ENCODE measurements at places on chromosomes 7 and 10.

DNA sequence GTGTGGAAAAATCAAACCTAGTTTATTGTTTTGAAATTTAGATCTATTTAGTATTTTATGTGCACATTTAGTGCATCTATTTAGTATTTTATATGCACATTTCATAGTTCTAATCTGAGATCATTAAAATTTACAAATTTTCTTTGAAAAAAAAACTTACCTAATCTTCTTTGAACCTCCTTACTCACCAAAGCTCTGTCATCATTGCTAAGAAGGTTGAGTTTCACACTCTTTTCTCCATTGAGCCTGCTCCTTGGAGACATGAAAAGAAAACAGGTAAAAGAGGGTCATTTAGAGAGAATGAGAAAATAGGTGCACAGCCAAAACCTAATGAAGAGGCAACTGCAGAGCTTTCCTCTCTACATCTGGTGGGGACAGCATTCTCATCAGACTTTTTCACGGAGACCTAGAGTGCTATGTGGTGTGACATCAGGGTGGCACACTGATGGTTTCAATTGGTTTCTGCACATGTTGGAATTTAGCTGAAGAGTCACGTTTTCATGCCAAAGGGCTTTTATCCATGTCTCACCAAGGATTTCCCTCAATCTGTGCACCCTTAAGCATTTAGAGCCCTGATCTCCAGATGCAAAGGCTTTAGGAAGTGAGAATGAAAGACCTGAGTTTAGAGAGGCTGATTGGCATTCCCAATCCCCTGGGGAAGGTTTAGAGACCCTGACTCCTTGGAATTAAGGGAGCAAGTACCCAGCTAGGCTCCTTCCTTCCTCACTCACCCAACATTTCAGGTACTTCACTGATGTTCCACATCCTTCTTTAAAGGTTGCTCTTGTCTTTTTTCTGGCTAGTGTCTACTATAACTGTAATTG lies 89.2 kb upstream of the CAPZA2 start:
- DNase-seq, result no peak

- no peak for DNase-seq
Measured at GRCh38 chr7:1632916-1633785, 36.9 kb upstream of the ELFN1 start.

DNA sequence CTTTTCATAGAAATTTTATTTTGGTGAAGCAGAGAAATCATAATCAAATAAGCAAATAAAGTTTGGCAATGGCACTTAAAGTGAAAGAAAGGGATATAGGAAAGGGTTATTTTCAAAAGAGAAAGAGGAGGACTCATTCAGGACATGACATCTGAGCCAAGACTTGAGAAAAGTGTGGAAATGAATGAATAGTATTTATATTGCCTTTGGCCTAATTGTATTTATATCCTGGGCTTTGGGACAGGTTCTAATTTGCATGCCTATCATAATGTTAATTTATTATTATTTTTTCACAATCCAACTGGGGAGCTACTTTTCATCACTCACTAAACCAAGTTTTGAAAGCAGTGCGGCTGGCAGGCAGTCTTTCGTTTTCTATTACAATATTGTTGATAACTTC lies 376.8 kb downstream of the HGF start:
- no peak for DNase-seq

GRCh38 chr7:112161253-112162141 lies 44.7 kb downstream of the DOCK4 start:
- no peak for DNase-seq

DNA sequence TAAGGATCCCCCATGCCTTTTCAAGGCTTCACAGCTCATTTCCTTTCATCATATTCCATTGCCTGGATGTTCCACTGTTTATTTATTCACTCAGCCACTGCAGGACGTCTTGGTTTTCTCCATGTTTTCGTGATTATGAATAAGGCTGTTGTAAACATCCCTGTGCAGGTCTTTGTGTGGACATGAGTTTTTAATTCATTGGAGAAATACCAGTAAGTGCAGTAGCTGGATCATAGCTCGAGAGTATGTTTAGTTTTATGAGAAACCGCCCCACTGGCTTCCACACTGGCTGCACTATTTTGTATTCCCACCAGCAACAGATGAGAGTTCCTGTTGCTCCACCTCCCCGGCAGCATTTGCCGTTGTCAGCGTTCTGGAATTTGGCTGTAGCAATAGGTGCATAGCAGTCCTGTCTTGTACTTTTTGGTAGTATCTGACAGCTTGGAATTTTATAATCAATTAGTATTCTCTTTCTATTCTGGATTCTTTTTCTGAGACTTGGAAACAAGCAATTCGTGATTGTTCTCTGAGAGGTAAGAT lies 269.9 kb upstream of the PITRM1 start:
- DNase-seq, result no peak

- DNase-seq, result peak; percentile 44
Measured at GRCh38 chr7:122887198-122887597, 938 bp upstream of the CADPS2 start.

- DNase-seq, result no peak
Measured at GRCh38 chr10:29663718-29664117, 28.9 kb upstream of the SVIL start.

GRCh38 chr10:49318755-49319154 lies 19.8 kb downstream of the C10orf71 start:
- DNase-seq, result no peak

DNA sequence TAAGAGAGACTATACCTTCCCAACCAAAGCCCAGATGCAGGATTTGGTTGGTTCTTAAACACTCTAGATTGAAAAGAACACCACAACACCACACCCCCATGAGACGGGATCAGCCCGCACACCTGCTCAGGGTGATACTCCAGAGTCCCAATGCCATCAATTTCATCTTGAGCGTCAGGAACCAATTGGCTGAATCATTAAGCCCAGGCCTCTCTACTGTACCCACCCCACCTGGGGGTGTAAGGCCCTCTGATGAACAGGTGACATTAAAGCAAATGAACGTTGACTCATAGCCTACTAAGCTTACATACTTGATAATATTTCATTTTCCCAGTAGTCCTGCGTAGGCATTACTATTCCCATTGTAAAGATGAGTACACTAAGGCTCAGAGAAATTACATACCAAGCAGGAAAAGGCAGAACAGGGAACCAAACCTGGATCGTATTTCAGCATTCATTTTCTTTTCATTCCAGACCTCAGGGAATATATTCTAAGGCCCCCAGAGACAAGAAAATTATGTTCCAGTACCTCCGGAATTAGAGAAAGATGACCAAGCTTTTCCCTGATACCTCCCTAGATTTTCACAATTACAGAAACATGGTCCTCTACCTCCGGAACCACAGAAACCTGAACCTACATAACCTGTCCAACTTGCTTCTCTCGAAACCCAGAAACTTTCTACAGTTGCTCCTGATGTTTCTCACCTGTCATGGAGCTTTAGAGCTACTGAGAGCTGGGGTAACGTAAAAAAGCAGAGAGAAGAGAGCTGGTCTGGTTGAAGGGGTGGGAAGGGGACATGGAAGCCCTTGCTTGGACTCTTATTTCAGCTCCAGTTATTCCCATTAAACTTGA lies 43.1 kb upstream of the KDM7A start:
- no peak for DNase-seq

DNA sequence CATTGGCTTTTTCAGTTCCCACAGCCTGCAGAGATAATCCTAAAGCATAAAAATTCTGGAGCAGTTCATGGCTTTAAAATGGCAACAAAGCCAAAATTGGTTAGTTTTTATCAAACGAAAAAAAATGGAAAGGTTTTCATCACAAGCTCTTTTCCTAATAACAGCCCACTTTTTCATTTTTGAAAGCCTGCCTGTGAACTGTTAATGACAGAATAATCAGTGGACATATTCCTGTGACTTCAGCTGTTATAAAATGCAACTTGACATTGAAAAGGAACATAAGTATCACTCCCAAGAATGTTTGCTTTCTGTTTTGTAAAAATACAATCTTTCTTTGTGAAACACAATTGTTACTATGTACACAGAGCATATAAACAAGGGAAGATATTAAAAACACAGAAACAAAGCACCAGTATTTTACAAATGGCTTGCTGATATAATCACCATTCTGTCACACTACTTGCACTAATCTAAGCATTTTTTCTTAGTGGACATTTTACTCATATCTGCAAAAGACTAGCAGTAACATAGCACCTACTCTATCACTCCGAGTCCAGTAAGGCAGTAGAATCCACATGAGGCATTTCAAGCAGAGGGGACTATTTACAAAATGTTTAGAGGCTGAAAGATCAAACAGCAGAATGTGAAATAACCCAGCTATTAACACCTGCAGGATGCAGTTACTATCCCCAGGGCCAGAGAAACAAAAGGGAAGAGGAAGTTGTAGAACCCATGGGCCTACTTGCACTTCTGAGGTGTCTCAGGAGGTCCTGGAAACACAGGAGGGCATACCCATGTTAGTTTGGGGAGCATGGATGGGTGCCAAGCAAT lies 26.4 kb downstream of the MACC1 start:
- no peak for DNase-seq

GRCh38 chr7:26356229-26356628 lies 64.6 kb downstream of the SNX10 start:
- DNase-seq, result no peak

DNA sequence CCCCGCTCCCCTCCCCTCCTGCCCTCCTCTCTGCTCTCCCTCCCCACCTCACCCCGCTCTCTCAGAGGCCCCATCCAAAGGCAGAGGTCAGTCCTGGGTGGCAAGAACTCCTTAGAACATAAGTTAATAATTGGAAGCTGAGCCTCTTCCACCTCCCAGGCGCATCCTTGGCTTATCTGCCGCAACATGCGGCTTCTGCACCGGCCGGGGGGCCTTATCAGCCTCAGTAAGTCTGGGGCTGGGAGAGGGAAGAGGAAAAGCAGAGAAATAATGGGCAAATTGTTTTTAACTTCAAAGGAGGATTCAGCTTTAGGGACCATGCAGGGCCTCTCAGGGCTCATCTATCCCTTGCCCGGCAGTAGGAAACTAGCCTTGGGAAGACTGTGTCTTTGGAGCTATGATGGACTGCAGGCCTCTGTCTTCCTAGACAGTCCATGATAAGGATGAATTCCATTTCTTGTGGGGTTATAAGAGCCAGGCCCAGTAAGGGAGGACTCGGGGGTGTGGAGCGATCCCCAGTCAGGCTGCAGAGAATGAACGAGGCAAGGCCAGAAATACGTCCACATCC lies 411.6 kb downstream of the PLXNA4 start:
- no peak for DNase-seq

GRCh38 chr10:35498693-35499092 lies 106.4 kb upstream of the GJD4 start:
- DNase-seq, result no peak

DNA sequence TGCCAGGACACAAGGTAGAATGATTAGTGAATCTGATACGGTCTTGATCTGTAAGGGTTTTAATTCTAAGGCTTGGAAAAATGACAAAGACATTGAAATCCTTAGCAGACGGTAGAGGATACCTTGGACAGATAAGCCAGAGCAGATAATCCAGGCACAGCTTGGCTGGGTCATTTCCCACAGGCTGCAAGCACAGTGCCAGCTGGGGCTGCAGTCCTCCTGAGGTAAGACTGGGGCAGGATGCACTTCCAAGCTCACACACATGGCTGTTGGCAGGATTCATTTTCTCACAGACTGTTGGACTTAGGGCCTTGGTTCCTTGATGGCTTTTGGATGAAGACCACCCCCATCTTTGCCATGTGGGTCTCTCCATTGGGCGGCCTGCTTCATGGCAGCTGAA lies 63.2 kb upstream of the BMPER start:
- no peak for DNase-seq

DNA sequence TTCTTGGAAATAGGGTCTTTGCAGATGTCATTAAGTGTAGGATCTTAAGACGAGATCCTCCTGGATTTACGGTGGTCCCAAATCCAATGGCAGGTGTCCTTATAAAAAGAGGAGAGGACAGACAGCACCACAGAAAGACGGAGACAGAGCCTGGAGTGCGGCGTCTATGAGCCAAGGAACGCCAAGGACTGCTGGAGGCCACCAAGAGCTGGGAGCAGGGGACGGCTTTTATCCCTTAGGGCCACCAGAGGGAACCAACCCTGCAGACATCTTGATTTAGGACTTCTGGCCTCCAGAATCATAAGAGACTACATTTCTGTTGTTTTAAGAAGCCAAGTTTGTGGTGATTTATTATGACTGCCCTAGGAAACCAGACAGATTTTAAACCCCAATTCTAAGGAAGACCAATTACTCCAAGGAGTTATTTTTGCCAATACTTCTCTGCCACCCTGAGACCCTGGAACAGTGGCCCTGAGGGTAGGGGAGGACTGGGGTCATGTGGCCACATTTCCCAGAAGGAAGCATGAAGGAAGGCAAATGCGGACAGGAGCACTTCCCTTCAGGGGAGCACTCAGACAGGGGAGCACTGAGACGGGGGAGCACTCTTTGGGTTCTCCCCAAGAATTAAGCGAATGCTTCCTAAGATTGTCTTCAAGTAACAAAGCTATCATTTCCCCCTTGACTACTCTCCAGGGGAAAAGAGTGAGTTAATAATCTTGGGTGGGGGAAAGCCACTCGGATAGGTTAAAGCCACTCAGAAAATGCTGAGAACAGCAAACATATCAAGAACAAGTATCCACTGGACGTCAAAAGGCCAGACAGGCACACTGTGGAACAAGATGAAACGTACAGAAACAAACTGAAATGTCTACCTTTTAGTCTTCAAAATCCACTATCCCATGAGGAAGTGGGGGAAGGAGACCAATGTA lies 67.5 kb downstream of the CHST15 start:
- peak; percentile 57 for DNase-seq

DNA sequence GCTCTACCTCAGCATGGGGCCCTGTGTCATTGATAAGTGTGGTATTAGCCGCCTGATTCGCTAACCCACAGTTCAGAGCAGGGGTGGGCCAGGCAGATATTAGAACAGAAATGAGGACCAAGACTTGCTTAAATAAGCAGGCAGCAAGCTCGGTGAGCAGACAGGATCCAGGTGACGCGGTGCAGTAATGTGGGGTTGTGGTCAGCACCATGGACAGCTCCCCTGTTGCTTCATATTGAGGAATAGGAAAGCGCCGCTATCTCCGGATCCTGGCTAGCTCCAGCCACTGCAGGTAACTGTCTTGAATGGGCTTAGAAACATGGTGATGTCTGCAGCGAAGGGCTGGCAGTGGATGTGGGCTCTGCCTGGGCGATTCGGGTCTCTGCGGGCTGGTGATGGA lies 51.3 kb upstream of the GPR26 start:
- peak; percentile 52 for DNase-seq

- no peak for DNase-seq
Measured at GRCh38 chr10:19889256-19889655, 73.0 kb downstream of the PLXDC2 start.

DNA sequence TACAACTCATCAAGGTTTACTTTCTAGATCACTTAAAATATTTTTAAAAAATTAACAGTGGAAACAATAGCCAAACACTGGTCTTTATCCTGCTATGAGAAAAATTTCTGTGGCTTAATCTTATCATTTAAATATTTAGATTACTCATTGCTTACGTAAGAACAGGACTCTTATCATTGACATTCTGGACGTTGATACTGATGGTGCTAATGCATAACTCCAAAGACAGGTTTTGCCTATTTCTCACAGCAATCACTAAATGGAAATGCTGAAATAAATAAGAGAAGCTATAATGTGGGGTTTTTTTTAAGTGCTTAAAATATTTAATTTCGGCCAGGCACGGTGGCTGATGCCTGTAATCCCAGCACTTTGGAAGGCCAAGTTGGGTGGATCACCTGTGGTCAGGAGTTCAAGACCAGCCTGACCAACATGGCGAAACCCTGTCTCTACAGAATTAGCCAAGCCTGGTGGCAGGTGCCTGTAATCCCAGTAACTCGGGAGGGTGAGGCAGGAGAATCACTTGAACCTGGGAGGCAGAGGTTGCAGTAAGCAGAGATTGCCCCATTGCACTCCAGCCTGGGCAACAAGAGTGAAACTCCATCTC lies 195.0 kb downstream of the HGF start:
- DNase-seq, result no peak
